ENCODE measurements at places on chromosomes 12 and 14. TPM values are rescaled to one million over a fixed set of nuclear protein-coding genes. Genes with fewer than 3 reads are reported as not detected.

Gene B3GNT4
- total RNA-seq = 0.28 TPM

Gene POTEM
- not detected for total RNA-seq

- no peak for DNase-seq
Measured at GRCh38 chr12:92111256-92111655, 34.4 kb downstream of the BTG1 start.

GRCh38 chr12:40565029-40565633, 127.1 kb upstream of the CNTN1 start:
- no peak for DNase-seq
